ENCODE measurements at places on chromosomes 7 and 10.
A peak's percentile ranks its signal among the peaks of the same experiment; 100 is the strongest.

DNA sequence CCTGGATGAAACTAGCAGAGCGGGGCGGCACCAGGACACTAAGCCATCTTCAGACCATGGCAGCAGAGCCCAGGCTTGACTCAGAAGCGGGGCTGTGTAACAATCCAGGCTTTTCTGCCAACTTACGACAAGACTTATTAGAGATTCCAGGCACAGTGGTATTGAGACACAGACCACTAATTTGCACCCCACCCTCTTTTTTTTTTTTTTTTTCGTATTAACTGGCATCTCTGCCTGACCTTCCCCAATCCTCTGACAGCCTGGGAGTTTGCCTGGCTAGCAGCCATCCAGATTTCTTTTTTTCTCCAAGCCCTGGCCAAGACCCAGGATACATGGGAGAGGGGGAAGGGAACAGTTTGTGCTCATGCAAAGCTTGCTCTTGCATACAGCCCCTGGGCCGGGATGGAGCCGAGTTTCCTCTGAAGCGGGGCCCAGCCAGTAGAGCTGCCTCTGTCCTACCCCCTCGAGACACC, 182.4 kb downstream of the PLXNA4 start:
- H3K4me3 ChIP-seq, result no peak overlapping the region
- H3K27me3 ChIP-seq, result no peaks in the 10 kb centered on the region
- H3K4me1 ChIP-seq, result peaks cover 14% of the 10 kb centered on the region
- DNase-seq, result no peak
- no peaks in the 10 kb centered on the region for H3K36me3 ChIP-seq

- no peak overlapping the region for H3K4me3 ChIP-seq
- no peak for DNase-seq
- H3K27ac ChIP-seq, result no peak overlapping the region
- H3K27me3 ChIP-seq, result no peaks in the 10 kb centered on the region
Measured at GRCh38 chr7:125664625-125665024, 735.0 kb upstream of the POT1 start.

DNA sequence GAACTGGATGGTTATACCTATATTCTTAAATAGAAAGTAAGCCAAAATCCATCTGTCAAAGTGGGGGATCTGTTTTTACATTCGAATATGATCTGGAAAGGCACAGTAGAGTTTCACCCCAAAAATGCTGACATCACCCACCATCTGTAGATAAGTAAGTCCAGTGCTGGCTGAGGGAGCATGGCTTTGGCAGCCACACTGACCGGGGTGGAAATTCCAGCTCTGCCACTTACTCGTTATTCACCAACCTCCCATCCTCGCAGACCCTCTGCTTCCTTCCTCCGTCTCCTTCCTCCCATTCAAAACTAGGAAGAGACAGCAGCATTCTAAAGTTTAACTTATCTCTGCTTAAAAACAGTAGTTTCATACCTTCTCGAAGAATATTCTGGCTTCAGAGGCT, 84.9 kb upstream of the GATA3 start:
- no peaks in the 10 kb centered on the region for H3K36me3 ChIP-seq
- no peak overlapping the region for H3K27ac ChIP-seq
- H3K4me3 ChIP-seq, result no peak overlapping the region
- no peaks in the 10 kb centered on the region for H3K27me3 ChIP-seq
- no peak for DNase-seq

GRCh38 chr7:27159266-27160144, 3.0 kb upstream of the HOXA7 start:
- H3K36me3 ChIP-seq, result peaks cover 20% of the 10 kb centered on the region
- peak overlapping the region; percentile 84 for H3K4me3 ChIP-seq
- DNase-seq, result peak; percentile 52
- H3K4me1 ChIP-seq, result peaks cover 20% of the 10 kb centered on the region
- H3K27ac ChIP-seq, result peak overlapping the region; percentile 97

DNA sequence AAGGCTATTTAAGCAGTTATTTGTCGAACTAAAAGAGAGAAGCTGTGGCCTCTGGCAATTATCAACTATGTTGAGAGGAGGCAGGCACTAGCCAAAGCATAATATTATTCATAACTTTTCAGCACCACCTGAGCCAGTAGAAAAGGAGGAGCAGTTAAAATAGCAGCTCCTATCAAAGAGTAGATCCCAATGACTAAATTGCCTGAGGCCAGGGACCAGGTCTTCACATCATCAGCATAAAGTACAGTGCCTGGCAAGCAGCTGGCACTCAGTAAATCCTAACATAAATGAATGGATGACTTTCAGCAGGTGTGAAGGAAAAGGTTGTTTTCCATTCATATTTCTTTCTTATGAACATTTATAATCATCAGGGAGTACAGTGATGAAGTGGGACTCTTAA, 309.0 kb upstream of the IMMP2L start:
- H3K4me3 ChIP-seq, result no peak overlapping the region
- no peak overlapping the region for H3K27ac ChIP-seq
- no peaks in the 10 kb centered on the region for H3K27me3 ChIP-seq

Measured in PC-3 (cell line).